ENCODE measurements at places on chromosomes 11 and 22.
A peak's percentile ranks its signal among the peaks of the same experiment; 100 is the strongest.

DNA sequence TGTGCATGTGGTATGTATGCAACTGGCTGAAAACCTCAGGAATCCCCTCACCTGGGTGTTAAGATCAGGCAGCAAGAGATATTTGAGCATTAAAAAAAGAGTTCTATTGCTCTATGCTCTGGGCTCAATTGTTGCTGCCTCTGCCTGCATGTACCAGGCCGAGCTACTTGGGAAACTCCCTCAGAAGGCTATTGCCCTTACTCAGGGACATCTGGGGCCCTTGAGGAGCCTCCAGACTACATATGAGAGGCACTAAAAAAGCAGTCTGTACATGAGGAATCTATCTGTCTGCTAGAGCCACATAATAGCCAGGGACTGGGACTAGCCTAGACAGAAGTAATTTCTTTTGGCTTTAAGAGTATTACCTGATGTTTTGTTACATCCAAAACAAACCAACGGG, 120.1 kb downstream of the SWAP70 start:
- no peak for DNase-seq

- peak; percentile 34 for DNase-seq
Measured at GRCh38 chr22:40400159-40400558, 29.8 kb downstream of the SGSM3 start.

DNA sequence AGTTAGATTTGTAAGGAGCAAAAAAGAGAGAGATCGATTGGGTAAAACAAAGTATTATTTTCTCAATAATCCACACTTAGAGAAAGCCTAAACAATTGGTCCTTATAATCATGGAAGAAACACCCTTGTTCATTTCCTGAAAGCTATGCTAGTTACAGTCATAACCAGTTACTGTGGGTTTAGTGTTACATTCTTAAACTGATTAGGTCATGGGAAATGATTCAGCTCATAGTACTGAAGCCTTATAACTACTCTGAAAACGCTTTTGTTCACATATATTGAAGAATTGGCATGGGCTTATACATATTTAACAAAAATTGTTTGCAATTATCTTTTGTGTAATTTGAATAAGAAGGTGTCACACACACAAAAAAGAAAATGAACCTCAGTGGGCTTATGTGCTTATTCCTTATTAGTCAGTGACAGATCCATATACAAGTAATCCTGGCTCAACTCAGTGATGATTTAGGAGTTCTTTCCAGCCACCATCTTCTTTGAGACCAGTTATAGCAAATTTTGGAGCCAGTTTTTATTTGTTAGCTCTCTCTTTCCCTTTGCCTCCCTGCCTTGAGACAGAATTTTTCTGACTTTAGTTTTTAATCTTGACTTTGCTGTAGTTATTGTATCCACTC, 198.5 kb upstream of the CTSC start:
- DNase-seq, result no peak

DNA sequence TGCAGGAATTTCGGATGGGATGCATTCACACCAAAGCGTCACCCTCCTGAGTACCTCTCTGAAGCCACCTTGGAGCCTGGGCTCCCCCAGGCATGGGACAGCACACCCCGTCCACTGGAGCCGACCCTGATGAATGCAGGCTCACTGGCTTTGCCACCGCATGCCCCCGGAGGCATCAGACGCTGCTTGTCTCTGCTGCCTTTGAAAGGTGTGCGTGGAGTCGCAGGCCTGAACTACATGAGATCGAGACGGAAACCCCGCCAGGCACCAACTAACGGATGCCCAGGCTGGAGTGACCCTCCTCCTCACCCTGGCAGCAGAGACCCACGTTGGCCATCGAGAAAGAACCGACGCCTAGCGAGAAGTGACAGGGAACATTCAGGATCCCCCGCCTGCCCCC, 22.5 kb downstream of the KRTAP5-5 start:
- DNase-seq, result no peak

DNA sequence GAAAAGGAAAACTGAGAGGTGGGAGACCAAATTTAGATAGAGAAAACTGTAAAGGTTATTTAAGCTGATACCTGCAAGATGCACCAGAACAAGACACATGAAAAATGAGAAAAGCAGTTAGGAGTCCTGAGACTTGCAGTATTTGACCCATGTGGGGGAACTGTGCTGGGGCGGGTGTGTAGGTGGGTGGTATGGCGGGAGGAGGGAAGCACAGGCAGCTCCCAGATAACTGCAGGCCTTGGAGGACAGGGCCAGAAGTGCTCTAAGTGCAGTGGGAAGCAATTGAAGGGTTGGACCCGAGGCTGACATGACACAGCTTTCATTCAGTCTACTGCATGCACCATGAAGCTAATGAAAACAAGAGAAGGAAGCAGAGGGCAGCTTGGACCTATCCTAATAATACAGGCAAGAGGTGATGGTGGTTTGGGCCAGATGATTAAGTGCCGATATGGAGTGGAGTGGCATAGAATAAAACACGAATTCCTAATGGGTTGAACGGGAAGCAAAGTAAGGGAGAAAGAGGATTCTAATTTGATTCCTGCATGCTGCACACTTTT, 48.0 kb upstream of the ANO3 start:
- DNase-seq, result no peak

GRCh38 chr11:80414181-80415165, 973.6 kb upstream of the TENM4 start:
- DNase-seq, result no peak

All from stimulated activated CD4-positive, alpha-beta T cell treated with anti-CD3 and anti-CD28 coated beads, Interleukin-4, amount 100 ng/mL, for 48 hours (primary cell).